Activated B cell treated with CpG ODN at 0.5 μM for 24 hours (primary cell): ENCODE measurements at places on chromosomes 16 and 17. TPM values are rescaled to one million over a fixed set of nuclear protein-coding genes. Genes with fewer than 3 reads are reported as not detected.

Gene ERN1
- total RNA-seq: 11.9 and 12.9 TPM in 2 replicates

Gene C1QTNF1
- not detected in 2 replicates for total RNA-seq

Gene SLC16A11
- total RNA-seq: 3.6 and 4.2 TPM in 2 replicates

Gene RAB37
- 11.0 and 11.1 TPM in 2 replicates for total RNA-seq

Gene PMFBP1
- 5.7 and 5.9 TPM in 2 replicates for total RNA-seq

Gene MPO
- total RNA-seq: not detected in 2 replicates

Gene THUMPD1
- 41.1 and 42.2 TPM in 2 replicates for total RNA-seq

Gene TMEM238L
- not detected in 2 replicates for total RNA-seq

Gene SLC16A6
- 10.2 and 11.0 TPM in 2 replicates for total RNA-seq

Gene CHST5
- 0.11 TPM in 1 of 2 replicates, not detected in the other for total RNA-seq

Gene TNFRSF13B
- total RNA-seq: 316 and 342 TPM in 2 replicates

Gene SLFN14
- total RNA-seq: not detected in 2 replicates

Gene GNG13
- not detected in 2 replicates for total RNA-seq

Gene RUNDC1
- total RNA-seq: 28.3 and 30.9 TPM in 2 replicates

Gene ARL5C
- total RNA-seq: not detected in 2 replicates

Gene AXIN2
- total RNA-seq: 0.17 and 0.27 TPM in 2 replicates

Gene ANKFN1
- total RNA-seq: not detected in 2 replicates

Gene KRT27
- total RNA-seq: not detected in 2 replicates

Gene CSH2
- total RNA-seq: not detected in 2 replicates

Gene CIBAR2
- not detected in 2 replicates for total RNA-seq
